T-helper 17 cell (primary cell): ENCODE measurements at places on chromosomes 16 and 17. TPM values are rescaled to one million over a fixed set of nuclear protein-coding genes. Genes with fewer than 3 reads are reported as not detected.

Gene INO80E
- 76.7 TPM for total RNA-seq

- peaks cover 14% of the 10 kb centered on the region for H3K36me3 ChIP-seq
- peaks cover 5% of the 10 kb centered on the region for H3K4me1 ChIP-seq
- no peak overlapping the region for H3K27ac ChIP-seq
These were observed 30.0 kb upstream of the CLEC18A start for GRCh38 chr16:69921127-69921526.

DNA sequence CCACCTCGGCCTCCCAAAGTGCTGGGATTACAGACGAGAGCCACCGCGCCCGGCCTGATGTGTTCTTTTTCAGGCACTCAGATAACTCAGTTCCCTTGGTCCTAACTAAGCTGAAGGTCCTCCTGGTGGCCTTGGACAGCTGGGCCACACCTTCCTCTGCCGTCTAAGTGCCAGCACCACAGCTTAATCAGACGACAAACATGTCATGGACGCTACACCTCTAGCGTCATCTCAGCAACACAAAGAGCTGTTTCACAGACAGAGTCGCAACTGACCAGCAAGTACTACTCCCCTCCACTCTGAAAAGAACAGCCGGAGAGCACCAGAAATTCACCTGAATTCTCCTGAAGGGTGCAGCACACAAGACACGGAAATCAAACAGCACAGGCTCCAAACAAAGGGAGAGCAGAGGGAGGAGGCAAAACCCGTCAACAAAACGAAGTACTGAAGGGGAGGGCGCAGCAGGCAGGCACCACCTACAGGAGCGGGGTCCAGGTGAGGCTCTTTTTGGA is 4.4 kb downstream of the TRAP1 start:
- H3K4me1 ChIP-seq = peaks cover 11% of the 10 kb centered on the region
- H3K4me3 ChIP-seq = no peak overlapping the region
- H3K27ac ChIP-seq = peak overlapping the region; percentile 76
- H3K36me3 ChIP-seq = no peaks in the 10 kb centered on the region

DNA sequence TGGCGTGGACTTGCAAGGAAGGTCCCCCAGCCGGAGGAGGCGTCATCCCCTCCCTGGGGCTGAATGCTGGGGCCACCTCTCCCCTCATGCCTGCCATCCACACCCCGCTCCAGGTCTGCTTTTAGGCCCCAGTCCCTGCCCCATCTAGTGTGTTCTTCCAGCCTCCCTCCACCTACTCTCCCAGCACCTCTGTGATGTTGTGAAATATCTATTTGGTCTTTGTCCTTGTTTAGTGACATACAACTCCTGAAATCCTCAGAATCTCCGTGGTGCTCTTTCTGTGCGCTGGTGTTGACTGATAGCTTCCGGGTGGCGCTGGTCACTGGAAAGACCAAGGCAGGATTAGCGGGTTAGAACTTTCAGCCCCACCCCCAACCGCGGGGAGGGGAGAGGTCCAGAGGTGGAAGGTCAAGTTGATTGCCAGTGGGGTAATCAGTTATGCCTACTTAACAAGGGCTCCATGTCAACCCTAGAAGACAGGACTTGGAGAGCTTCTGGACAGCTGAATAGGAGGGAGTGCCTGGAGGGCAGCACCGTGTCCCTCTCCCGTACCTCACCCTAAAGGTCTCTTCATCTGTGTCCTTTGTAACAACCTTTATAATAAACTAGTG is 10.1 kb downstream of the TBC1D24 start:
- H3K4me3 ChIP-seq = no peak overlapping the region
- peak overlapping the region; percentile 70 for H3K27ac ChIP-seq
- no peaks in the 10 kb centered on the region for H3K36me3 ChIP-seq
- H3K27me3 ChIP-seq = no peaks in the 10 kb centered on the region
- peaks cover 36% of the 10 kb centered on the region for H3K4me1 ChIP-seq

Gene IL17C
- 0.86 TPM for total RNA-seq
